Stimulated activated effector memory CD8-positive, alpha-beta T cell treated with anti-CD3 and anti-CD28 coated beads, Interleukin-12 subunit alpha, Interleukin-12 subunit beta, amount 100 ng/mL, for 72 hours (primary cell): ENCODE measurements at places on chromosomes 13 and 19.

DNA sequence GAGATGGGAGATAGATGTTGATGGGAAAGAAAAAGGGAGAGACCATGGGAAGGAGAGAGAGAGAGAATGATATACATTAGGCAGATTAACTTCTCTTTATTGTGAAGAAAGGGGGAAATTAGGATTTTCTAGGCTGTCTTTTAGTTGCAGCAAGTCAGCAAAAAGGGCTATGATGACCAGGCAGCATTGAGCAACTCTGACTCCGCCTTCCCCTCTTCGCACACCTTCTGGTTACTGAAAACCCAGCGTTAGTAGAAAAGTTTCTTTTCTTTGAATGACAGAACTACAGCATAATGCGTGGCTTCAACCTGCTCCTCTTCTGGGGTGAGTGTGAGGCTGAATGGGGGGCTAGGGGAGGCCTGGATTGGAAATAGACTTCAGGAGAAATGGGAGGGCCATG lies at the start of gene ADGRE1:
TSS of gene ADGRE1 (plus strand) at position 264 of the 400 bp plus-strand sequence. CDS start at position 294, 30 bp downstream.
- no peak for DNase-seq

GRCh38 chr13:85833921-85834320 lies 34.7 kb upstream of the SLITRK6 start:
- no peak for DNase-seq

- no peak for DNase-seq
Measured at GRCh38 chr13:63279136-63279535, 1863.5 kb upstream of the PCDH20 start.

DNA sequence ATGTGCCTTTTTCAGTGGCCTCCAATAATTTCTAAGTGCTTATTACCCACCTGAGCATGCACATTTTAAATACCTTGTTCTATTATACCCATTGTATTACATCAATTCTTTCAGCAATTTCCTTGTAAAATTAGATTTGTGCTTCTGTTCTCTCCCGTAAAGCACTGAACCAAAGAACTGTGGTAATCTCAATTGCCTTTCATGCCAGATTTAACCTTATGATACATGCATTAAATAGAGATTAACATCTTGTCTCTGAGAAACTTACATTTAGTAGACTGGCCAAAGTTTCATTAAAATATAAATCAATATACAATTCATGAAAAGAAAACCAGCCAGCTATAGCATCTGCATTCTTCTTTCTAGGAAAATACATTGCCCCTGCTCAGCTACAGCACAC lies 137.2 kb downstream of the EFNB2 start:
- no peak for DNase-seq

- peak; percentile 7 for DNase-seq
Measured at GRCh38 chr19:11737964-11738745, 591 bp downstream of the ZNF823 start.

GRCh38 chr13:41203810-41204209 lies 9.4 kb upstream of the KBTBD7 start:
- no peak for DNase-seq

- peak; percentile 78 for DNase-seq
Measured at GRCh38 chr19:49983645-49984229, 22.8 kb upstream of the SIGLEC11 start.

GRCh38 chr19:3819989-3820388 lies 33.8 kb upstream of the MATK start:
- no peak for DNase-seq

DNA sequence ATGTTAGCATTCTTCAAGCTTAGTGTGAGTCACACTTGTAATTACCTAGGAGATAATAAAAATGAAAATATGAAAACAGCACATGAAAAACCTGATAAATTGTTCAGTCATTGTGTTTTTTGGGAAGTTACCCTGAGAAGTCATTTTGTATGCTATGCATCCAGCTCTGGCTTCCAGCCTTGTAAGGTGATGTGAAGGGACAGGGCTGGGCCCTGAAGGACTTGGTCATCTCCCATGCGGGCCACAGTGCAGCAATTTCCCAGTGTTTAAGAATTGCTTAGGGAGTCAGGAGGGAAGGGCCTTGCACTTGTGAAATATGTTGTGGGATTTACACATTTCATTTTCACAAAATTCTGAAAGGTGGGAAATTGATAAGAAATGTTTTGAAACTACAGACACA lies 41.3 kb downstream of the ARHGEF7 start:
- DNase-seq = no peak

GRCh38 chr19:3818466-3818865 lies 32.3 kb upstream of the MATK start:
- no peak for DNase-seq

- DNase-seq = no peak
Measured at GRCh38 chr19:7982103-7982502, 23.3 kb downstream of the ELAVL1 start.

GRCh38 chr13:44726214-44726613 lies 150.1 kb upstream of the TSC22D1 start:
- no peak for DNase-seq

DNA sequence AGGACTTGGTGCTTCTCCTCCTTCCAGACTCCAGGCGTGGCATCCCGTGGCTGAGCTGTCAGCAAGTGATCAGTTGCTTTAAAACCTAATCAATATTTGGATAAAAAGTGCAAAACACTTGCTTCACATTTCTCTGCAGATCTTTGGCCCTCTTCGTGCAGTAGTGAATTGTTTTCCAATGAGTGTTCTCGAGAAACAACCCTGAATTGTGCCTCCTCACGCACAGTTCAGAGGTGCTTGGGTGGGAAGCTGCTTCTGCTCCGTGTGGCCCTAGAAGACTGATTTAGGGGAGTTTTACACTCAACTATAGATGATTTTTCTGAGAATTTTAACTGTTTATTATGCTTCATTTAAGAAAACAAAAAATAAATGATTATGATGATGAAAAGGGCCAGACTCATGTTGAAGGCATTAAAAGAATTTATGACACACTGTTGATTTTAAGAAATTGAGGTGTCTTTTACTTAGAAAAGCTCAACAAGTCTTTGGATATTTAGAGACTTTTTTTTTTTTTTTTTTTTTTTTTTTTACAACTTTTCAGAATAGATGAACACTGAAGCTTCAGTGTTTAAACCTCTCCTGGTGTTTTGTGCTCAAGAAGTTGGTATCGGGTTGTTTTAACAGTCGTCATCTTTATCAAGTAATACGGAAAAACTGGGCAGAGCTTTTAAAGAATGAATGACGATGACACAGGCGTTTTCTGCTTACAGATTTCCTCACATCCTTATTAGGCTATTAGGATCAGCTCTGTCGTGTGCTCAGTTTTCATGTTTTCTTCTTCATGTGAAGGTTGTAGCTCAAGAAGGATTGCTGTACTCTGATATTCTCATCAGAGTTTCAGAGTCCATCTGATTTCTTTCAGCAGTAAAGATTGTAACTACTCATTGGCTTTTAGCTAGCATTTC lies 39.5 kb upstream of the TEX29 start:
- no peak for DNase-seq

- no peak for DNase-seq
Measured at GRCh38 chr13:109586509-109587346, 199.7 kb downstream of the IRS2 start.

GRCh38 chr19:55625004-55625326 lies 599 bp upstream of the ZNF784 start:
- DNase-seq = no peak

DNA sequence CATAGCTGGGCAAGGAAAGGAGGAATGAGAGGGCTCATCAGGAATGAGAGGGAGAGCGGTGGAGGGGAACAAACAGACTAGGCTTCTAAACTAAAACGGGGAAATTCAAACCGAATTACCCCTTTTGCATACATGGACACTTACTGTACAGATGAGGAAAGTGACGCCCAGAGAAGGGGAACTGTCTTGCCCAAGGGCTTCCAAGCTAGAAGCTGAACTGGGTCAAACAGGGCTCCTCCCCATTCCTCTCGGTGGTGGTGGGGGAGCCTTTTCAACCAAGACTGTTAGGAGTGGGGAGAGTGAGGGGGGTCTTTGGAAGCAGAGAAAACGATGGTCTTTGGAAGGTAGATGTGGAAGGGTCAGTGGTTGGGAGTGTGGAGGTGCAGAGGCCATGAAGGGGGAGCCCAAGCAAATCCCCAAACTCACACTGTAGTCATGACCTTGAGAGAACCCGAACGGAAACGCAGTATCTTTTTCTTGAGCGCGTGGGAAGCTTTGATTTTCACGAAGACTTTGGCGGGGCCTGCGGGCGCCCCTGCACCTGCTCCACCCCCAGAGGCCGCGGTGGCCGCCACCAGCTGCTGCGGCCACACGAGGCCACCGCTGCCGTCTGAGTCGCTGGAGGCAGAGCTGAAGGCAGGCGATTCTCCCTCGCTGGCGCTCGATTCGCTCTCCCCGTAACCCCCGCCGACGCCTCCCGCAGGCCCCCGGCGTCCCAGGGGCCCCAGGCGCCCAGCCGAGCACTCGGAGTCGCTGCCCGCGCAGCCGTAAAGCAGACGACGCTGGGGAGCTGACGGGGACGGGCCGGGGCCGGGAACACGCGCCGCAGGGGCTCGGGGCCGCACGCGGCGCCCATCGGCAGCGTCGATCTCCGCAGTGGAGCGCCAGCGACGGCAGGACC lies 12.3 kb upstream of the GNG8 start:
- DNase-seq = no peak

DNA sequence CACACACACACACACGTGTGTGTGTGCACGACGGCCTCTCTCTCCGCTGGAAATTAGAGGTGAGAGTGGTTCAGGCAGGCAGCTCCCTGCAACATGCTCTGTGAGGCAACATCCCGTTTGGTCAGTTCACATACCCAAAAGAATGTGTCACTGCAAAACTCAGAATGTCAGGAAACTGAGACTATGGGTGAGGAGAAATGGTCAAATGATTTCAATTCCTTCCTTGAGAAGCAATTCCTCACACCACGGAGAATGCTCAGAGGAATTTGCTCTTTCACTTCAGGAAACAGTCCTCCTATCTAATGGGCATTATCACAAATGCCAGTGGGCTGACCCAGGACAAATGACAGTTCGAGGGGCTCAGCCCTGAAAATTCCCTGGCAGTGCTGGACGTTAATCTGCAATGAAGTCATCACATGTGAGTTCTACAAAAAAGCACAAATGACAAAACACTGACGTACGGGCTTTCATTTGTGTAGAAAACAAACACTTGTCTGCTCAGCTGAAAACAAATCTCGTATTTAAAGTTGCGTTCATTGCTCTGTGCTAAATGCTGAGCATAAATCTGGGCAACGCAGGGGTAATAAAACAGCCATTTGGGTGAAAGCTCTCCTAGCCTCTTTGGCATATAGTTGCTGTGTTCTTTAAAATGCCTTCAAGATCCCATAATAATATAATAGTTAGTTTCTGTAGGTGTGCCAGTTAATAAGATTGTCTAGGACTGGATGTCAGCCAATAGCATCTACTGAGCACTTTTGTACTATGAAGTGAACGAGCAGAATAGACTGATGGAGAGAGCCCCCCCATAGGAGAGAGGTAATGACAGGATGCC lies 18.6 kb upstream of the LATS2 start:
- DNase-seq = no peak

- no peak for DNase-seq
Measured at GRCh38 chr19:4391701-4392483, 8.5 kb downstream of the SH3GL1 start.

DNA sequence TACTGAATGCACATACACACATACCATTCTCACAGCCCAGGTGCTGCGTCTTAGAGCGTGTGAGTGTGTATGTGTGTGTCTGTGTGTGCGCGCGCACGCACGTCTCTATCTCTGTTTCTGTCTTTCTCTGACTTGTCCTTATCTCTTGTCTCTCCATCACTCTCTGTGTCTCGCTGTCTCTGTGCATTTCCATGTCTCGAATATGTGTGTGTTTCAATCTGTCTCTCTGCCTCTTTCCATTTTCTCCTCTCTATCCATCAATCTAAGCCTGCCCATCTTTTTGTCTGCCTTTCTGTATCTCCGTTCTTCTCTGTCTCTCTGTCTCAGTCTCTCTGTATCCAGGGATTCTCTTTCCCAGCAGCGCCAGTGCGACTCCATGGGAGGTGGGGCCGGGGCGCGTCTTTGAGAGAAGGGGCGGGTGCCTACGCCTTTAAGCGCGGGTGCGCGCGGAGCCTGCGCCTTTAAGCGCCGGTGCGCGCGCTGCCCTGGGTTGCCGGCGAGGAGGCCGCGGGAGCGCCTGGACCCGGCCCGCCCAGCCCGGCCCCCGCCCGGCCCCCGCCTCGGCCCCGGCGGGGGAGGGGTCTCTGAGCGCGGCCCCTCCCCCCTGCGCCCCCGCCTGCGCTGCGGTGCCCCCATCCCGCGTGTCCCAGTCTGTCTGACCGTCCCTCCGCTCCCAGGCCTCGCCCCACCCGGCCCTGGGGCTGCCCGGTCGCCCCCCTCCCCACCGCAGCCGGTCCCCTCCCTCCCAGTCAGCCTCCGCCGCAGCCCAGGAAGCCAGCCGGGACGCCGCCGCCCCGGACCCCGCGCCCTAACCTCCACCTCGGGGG lies at the start of gene LRFN3:
TSS of gene LRFN3 (plus strand) at position 464 of the 827 bp plus-strand sequence. CDS start 3,052 bp downstream, outside the sequence.
- peak; percentile 79 for DNase-seq

GRCh38 chr13:36767276-36767675 lies 51.7 kb upstream of the RFXAP start:
- no peak for DNase-seq

DNA sequence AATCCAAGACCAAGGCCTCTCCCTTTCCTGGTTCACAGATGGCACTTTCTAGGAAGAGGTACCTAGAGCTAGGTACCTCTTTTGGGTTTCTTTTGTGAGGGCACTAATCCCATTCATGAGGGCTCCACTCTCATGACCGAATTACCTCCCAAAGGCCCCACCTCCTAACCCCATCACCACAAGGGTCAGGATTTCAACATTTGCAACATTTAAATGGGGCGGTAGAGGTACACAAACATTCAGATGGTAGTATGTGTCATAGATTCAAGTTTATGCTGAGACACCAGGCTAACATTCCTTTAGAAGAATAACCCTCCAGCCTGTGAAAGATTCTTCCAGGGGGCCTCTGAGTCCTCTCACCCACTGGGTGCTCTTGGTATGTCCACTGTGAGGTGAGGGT lies 116.3 kb downstream of the FOXO1 start:
- DNase-seq = no peak

DNA sequence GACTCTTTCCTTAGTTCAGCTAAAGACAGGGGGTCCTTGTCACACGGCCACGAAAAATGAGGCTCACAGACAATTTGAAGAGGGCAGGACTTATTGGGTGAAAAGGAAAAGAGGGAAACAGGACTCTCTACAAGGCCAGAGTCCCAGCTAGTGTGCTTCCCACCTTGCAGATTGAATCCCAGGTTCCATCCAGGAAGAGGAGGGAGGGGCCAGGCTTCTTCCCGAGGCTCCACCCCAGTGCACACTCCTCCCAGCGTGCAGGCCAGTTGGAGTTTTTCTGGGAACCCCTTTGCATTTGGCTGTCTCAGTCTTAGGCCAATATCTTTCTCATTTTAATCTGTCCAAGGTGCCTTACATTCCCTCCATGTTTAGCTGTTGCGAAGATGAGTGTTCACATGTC lies 106.8 kb downstream of the DNAJC3 start:
- DNase-seq = no peak

- DNase-seq = no peak
Measured at GRCh38 chr19:38685666-38686529, 38.4 kb downstream of the ACTN4 start.

- no peak for DNase-seq
Measured at GRCh38 chr13:47539317-47539716, 461.8 kb downstream of the SUCLA2 start.

DNA sequence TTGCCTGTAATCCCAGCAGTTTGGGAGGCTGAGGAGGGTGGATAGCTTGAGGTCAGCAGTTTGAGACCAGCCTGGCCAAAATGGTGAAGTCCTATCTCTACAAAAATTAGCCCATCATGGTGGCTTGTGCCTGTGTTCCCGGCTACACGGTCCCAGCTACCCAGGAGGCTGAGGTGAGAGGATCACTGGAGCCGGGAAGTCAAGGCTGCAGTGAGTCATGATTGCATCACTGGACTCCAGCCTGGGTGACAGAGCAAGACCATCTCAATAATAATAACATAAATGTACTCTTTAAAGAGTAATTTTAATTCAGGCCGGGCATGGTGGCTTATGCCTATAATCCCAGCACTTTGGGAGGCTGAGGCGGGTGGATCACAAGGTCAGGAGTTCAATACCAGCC lies 38.7 kb downstream of the SKA3 start:
- no peak for DNase-seq
